ENCODE measurements at places on chromosomes 2 and 18.

DNA sequence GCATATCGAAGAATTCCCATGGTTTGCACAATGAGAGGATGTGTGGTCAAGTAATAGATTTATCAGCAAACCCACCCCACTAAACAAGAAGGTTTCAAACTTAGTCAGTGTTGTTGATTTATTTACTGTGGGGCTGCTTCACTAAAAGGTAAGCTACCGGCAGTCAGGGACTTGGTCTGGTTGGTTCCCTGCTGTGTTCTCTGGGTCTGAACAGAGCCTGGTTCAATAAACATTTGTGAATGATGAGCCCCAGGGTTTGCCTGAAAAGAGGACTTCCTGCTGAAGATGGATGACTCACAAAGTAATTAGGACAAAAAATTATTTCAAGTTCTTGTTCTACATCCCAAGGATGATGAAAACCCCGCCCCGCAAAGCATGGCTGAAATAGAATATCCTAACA is 108.3 kb downstream of the SPP2 start:
- no peak for DNase-seq

- DNase-seq, result no peak
Observed at GRCh38 chr2:59312029-59312428, 1070.9 kb upstream of the FANCL start.

DNA sequence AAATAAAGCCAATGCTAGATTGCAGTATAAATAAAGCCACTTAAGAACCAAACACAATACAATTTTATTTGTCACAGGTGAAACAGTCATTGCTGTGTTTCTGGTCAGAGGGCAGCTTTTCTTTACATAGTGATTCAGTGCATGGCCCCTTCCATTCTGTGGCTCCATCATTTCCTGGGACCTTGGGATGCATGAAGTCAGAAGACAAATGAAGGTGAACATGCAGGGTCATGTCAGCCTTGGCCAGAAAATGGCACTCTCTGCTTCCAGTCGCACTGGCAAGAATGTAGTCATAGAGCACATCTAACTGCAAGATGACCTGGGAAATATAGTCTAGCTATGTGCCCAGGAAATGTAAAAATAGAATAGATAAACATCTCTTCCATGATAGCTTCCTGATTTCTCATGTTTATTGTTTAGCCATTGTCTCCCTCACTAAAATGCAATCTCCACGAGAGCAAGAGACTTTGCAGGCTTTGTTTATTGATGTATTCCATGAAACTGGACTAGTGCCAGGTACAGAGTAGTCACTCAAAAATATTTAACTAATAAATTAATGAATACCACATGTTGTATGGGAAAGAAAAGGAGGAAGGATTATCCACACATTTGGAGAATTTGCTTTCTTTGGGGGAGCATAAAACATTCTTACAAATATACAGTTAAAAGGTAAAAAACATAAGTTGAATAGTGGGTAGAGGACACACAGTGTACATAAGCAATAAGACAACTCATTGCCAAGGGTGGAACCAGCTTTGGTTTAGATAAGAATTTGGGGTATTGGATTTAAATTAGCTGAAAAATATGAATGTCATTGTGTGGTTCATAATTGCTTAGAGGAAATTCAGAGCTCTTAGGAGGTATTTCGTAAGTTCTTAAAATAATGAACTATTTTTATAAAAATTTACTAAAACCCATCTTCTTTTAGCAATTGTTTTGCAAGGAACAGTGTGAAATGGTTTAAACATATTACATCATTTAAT is 343.8 kb downstream of the PID1 start:
- DNase-seq, result no peak

DNA sequence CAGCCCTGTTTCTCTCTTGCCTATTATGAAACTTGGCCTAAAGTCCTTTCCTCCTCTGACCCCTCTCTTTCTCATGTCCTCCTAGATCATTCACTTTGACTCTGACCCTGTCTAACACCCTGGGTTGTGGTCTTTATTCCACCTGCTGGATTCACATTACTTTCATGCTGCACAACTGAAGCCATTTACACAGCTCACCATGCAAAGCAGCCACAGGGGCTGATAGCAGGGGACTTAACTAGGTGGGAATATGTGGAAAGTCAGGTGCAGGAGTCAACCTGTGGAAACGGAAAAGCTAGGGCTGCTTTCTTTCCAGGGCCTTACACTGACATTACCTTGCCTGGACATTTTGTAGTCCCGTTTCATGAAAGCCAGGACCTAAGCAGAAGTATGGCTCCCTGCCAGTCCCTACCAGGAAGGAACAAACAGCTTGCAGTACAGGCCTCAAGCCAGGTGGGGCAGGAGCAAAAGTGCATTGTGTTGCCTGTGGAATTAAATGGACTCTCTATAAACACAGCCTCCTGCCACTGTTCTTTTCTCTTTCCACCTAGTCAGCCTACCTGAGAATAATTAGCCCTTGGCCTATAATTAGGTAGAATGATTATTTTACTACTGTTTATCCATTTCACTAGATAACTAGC is 11.8 kb downstream of the MAPRE3 start:
- no peak for DNase-seq

GRCh38 chr2:181334158-181334826 is 122.9 kb upstream of the ITGA4 start:
- DNase-seq, result no peak

GRCh38 chr2:202933139-202933510 is 21.1 kb downstream of the CARF start:
- DNase-seq, result no peak

DNA sequence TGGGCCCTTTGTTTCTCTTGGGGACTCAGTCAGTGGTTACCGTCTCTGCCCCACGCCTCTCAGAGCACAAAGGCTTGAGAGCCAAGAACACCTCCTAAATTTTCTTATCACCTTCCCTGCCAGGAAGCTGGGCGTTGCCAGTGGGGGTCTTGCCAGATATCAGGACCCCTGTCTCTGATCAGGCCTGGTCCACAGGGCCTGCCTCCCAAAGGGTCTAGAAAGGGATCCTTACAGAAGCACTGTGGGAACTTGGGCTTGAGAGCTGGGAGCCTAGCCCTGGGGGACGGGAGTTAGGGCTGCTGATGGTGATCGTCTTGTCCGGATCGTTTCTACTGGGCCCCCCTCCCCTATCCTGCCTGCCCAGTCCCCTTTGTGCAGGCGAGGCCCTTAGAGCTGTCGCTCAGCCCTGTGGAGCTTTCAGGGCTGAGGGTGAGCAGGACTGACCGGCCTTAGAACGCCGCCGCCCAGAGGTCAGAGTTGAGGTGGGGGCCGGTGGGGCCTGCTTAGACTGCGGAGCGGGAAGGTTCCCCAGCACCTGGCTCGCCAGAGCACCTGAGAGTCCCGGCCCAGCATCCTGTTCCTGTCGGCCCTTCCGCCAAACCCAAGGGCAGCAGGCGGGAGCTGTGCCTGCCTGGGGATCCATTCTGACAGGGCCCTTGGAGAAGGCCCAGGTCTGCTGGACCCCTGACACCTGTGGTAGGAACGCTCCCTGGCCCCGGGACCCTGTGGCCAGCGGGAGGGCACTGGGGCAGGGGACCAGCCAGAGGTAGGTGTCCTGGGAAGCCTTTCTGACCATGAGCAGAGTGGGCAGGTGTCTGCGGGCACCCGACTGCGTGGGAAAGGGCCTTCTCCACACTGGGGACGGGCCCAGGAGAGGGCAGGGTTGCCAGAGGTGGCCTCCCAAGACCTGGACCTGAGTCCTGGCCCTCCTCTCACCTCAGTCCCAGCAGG is 956 bp downstream of the ESPNL start:
- no peak for DNase-seq

DNA sequence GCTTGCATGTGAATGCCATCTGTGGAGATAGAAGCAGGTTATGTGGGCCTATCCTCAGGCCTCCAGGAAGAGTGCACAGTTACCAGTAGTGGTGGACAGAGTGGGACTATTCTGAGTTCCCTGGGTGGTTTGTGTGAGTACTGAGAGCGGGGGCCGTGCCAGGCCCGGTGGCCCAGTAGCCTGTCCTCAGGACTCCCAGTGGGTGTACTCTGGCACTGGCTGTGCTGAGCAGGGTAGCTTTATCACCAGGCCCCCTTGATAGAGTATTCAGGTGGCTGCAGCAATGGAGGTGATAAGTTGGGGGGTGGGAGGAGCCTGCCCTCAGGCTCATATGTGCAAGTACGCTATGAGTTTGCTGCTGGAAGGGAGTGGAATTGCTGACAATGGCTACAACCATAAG is 979.0 kb upstream of the PIK3C3 start:
- DNase-seq, result no peak

- no peak for DNase-seq
Observed at GRCh38 chr18:6396847-6397246, 17.9 kb downstream of the L3MBTL4 start.

GRCh38 chr18:36539674-36540231 is 242.2 kb downstream of the FHOD3 start:
- no peak for DNase-seq

DNA sequence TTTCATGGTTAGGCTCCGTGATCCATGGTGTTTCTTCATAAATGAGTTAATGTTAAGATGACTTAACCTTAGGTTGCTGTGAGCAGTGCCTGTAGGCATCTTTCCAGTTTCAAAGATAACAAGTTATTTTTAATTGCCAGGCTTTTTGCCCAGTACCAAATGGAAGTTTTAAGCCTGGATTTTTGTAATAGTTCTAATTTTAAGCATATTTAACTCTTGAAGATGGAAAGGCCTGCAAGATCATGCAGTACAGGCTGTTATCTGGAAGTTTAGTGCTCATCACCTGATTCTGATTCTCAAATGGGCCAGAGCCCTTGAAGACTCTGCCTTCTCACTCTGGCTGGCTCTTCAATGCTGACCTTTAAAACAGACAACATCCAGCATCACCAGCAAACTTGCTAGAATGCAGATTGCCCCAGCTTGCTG is 141.3 kb downstream of the NCK2 start:
- DNase-seq, result no peak

- no peak for DNase-seq
Observed at GRCh38 chr2:122210898-122211856, 455.7 kb downstream of the TSN start.

DNA sequence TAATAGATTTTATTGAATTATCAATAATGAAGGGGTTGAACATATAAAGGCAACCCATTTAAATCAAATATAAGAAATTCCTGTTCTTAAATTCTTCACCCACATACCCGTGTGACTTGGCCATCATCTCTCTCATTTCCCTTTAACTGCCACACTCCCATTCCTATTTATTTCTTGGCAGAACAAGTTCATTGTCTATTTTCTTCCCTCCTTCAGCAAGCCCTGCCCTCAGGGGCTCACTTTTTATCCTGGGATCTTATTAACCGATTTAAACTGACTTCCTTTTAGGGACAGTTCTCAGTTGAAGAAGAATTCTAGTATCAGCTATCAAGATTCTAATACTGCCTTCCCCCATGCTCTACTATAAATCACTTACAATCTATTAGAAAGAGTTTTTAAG is 123.2 kb downstream of the FTCDNL1 start:
- DNase-seq, result no peak

DNA sequence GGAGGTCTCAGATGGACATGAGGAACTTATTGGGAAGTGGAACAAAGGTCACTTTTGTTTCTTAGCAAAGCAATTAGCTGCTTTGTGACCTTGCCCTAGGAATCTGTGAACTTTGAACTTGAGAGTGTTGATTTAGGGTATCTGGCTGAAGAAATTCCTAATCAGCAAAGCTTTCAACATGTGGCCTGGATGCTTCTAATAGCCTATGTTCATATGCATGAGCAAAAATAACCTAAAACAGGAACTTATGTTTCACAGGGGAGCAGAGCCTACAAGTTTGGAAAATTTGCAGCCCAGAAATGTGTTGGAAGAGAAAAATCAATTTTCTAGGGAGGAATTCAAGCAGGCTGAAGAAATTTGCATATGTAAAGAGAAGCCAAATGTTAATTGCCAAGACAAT is 405.8 kb upstream of the SALL3 start:
- no peak for DNase-seq

DNA sequence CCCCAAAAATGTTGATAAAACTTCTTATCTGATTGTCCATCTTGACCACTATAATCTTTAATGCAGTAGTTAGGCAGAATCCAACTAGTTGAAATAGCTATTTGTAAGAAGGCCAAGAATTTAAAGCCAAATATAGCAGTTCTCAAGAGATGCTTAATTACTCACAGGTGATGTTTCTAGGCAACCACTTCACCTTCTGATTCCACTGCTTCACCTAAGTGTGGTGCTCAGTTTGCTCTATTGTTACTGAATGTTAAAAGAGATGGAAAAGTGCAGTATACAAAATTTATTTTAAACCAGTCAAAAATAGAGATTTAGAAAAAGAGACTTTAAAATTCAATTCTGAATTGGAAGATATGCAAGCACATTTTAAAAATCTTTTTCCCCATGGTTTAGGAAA is 539.4 kb downstream of the ZNF804A start:
- DNase-seq, result no peak

DNA sequence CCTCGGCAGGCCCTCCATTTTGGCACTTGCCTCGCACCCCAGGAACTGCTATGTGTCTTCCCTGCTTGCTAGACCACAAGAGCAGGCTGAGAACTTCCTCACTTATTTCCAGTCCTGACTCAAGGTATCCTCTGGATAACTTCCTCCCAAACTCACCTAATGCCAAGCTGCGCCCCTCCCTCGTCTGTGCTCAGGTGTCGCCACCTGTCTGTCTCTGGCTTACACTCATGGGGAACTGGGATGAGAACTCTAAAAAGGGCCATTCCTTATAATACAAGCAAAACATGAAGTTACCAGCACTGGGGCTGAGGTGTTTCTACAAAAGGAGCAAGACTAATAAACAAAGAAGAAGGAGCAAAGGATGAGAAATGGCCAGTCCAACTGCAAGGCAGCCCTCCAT is 191.5 kb upstream of the RMP24 start:
- DNase-seq, result no peak

DNA sequence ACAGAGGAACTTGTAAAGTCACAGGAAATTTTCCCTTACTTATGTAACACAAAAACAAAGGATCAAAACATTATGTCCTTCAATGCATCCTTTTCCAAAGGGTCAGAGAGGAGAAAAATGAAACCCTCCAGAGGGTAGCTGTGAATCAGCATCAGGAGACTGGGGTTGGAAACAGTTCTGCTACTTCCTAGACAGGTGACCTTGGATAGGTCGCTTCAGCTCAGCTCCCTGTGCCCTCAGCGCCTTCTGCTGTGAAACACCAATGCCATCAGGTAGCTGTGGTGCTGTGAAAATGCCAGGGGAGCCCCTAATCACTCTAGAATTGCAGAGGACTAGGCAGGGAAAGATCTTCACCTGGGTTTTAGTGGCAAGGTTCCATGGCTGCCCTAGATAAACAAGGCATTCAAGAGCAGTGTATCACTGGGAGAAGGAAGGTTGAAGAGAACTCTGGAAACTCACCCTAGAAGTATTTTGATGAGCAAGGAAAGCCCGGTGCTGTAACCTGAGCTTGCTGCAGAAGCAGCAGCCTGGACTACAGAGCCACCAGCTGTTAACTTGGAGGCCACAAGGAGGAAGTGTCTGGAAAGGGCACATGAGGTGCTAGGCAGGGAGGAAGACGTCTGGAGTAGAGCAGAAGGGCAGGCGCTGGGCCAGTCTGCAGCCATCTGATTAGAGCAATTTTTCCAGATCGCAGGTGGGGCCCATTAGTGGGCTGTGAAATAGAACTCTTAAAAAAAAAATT is 100.7 kb upstream of the MCFD2 start:
- no peak for DNase-seq

DNA sequence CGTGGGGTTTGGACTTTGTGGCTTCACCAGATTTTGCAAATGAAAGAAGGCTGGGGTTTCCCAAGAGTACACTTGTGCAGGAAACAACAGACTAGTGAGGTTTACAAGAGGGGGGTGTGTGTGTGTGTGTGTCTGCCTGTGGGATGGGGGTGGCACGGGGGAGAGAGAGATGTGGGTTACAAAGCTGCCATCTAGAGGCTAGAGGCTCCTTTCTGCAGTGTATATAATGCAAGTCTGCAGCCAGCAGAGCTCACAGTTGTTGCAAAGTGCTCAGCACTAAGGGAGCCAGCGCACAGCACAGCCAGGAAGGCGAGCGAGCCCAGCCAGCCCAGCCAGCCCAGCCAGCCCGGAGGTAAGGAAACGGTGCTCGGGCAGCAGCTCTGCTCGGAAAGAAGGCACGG is at the start of gene ACKR3:
Gene ACKR3, plus strand, starts transcription at position 253 of the 401 bp plus-strand sequence. CDS start 10,641 bp downstream, outside the sequence.
- DNase-seq, result peak; percentile 54
